A549 (cell line): ENCODE measurements at places on chromosomes 5 and 9. TPM values are rescaled to one million over a fixed set of nuclear protein-coding genes. Genes with fewer than 3 reads are reported as not detected.

- peak; percentile 23 for DNase-seq
These were observed 1.1 kb downstream of the MAST4 start for GRCh38 chr5:66597183-66597757.

- no peak for DNase-seq
These were observed 471.8 kb downstream of the BNC2 start for GRCh38 chr9:16398691-16399090.

GRCh38 chr9:134175291-134175807 is 11.0 kb upstream of the RNU6ATAC start:
- peak; percentile 39 for DNase-seq

DNA sequence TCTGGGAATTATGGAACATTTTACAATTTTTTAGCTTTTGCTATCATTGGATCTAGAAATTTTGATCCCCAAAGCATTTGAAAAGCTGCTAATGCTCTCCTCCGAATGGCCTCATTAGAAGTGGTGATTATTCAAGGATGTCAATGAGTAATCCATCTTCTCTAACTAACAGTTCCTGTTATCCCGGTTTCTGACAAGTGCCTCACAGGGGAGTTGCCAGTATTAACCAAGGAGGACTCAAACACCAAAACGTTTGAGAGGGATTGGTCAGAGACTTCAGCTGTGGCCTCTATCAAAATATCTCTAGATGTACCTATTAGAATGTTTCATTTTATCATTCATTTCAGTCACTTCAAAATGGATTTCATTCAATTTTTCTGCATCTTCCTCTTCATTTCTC is 208.3 kb upstream of the ITGA1 start:
- DNase-seq, result no peak

DNA sequence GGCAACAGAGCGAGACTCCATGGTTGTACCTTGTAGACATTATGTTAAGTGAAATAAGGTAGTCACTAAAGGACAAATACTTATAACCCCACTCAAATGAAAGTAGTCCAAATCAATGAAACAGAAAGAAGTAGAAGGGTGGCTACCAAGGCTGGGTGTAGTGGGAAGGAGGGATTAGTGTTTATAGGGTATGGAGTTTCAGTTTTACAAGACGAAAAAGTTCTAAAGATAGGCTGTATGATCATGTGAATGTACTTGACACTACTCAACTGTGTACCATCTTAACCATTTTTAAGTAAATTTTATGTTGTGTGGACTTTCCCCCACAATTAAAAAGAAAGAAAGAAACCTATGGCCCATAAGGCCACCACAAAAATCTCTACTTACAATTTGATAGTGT is 32.2 kb downstream of the ALDH7A1 start:
- no peak for DNase-seq

DNA sequence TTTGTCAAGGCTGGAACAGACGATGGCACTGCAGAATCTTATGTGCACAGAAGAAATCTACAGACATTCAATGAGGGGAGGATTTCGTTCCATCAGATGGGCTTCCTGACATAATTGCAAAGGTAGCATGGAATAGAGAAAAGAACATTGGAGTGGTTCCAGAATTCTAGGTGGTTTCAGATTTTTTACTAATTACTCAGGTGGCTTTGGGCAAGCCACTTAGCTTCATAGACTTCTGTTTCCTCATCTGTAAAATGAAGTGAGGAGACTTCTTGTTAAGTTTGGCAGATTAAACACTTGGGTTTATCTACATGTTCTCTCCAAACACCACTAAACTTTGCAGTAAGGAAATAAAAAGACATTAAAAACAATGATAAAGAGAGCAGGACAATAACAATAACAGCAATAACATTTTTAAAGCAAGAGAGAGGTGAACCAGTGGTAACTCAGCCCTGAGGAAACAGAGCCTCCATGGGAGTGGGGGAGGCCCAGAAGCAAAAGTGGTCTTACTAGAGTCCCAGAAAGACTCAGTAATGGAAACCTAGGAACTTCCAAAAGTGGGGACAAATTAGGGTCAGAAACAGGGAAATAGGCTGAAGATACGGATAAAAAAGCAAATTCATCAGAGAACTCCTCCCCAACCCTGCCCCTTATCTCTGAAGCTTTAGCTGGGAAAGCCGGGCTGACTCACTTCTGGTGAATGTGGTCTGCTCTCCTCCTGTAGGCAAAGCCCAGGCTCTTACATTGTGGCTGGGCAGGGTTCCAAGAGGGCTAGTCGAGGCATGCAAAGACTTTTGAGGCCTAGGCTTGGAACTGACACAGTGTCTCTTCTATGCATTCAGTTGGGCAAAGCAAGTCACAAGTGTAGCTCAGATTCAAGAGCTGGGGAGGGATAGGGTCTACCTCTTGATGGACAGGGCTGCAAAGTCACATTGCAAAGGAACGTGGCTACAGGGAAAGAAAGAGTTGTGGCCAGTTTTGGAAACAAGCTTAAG is 11.8 kb upstream of the ACTBL2 start:
- peak; percentile 71 for DNase-seq

DNA sequence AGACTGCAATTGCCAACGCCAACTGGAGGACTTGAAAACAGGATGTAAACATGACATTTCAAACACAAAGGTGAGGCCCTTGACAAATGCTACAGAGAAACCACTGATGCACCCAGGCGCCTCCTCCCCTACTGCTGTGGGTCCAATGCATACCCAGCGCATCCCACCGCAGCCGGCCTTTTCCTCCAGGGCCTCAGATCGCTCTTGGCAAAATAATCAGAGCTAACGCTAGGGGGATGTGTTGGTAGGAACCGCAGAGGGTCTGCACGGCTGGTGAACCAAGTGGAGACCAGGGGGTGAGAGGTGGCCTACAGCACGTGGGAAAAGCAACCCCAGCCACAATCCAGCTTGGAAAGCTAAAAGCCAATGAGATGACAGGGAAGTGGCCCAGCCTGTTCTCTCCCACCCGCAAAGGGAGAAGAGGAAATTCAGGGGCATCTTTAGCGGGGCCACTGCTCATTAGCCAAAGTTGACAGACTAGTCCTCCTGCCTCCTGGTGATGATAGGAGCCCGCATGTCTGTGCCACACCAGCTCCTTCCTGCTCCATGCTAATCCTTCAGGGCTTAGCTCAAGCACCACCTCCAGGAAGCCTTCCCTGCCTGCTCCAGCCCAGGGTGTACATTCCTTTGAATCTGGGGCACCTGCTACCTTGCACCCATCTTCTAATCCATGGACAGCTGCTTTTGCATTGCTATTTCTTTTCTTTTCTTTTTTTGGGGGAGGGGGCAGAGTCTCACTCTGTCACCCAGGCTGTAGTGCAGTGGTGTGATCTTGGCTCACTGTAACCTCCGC is 5.9 kb downstream of the FAM163B start:
- no peak for DNase-seq

- no peak for DNase-seq
These were observed 123.3 kb downstream of the PHF2 start for GRCh38 chr9:93699650-93700049.

- DNase-seq, result no peak
These were observed 16.1 kb upstream of the TMED7 start for GRCh38 chr5:115641948-115642347.

- peak; percentile 85 for DNase-seq
These were observed 34.8 kb upstream of the TRIO start for GRCh38 chr5:14108170-14108996.

DNA sequence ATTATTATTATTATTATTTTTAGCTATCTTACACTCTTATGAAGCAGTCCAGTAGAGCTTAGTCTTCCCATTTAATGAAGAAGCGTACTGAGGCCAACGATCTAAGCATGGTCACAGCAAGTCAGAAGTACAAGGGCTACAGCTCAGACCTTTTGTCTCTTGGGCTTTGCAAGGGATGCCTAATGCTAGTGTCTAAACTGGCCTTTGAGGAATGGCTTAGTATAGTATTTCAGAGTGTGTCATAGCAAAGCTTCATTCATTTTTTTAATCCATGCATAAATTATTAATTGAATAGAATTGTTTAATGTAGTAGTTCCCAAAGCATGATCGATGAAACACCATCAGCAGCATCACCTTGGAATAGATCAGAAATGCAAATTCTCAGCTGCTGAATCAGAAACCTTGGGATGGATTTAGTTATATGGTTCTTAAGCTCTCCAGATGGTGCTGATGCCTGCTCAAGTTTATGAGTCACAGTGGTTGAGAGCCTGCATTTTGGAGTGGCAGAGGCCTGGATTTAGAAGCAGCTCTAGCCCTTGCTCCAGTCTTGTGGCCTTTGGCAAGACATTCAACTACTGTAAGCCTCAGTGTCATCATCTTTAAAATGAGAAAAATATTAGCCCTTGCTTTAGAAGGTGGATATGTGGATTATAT is 6.1 kb downstream of the IL12B start:
- DNase-seq, result no peak

DNA sequence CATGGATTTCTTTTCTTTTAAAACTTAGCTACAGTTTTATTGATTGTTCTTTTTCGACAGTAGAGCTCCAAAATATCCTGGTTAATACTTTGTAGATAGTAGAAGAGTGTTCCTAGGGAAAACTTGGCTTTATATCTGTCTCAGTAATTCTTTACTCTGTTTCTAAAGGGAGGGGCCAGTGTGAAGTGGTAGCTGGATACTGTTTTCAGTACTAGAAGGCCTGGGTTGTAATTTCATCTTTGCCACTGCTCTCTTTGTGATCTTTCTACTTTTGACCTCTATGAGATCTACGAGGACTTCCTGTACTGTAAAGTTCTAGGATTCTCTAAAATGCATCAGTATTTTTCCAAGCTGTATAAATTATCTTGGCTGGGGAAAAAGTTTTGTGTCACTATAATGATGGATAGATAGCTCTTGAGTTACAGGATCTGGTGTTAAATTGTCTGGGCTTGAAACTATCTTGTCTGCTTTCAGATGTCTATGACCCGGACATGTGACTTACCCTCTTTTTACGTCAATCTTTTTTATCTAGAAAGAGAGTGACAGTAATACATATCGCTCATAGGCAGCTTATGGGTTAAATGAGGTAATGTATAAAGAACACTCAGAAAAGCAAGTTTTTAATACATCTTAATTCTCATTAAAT is 53.6 kb downstream of the PRR16 start:
- DNase-seq, result no peak

GRCh38 chr9:82022121-82022520 is 33.5 kb downstream of the SPATA31D1 start:
- no peak for DNase-seq

GRCh38 chr9:127201731-127202130 is 62.8 kb upstream of the GARNL3 start:
- no peak for DNase-seq

DNA sequence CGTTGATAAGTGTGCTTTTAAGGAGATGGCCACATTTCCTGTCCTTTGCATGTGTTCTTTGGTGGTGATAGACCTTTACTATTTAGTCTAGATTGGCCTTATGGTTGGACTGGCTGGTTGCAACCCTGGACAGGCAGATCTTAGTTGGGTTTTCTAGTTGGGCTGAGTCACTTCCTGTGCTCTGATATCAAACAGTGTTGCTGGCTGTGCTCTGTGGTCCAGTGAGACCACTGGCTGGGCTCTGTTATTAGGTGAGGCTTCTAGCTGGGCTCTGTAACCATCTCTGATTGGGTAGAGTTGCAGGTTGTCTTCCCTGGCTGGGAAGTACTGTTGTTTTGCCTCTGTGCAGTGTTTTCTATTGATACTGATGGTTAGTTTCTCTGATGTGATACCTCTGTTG is 432.5 kb downstream of the LRRC70 start:
- no peak for DNase-seq

DNA sequence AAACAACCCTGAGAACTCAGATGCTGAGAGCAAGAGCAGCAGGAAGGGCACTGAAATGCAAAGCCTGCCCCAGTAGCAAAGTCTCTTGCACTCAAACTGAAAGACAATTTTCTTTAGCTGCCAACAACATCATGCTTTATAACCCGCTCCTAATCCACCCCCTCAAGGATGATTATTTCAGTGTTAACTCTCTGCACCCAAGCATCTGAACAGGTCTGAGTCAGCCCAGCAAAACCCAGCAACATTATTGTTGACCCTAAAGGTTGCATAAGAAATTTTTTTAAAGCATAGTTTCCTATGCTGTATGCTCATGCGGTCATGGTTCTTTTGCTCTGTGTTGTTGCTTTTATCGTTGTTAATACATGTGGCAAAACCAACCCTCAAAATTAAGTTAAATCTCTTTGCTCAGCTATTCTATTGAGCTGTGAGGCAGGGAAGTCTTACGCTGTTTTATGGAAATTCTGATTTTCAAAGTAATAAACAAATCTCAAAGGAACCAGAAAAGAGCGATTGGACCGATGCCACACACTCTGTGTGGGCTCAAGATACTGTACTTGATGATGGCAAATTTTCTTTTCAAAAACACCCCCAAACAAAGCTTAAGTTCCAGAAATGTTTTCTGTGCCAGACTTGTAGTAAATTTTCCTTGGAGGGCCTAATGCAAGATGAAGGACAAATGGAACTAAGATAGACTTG is 440.6 kb upstream of the MPDZ start:
- no peak for DNase-seq

GRCh38 chr5:22844155-22844554 is 9.0 kb downstream of the CDH12 start:
- DNase-seq, result no peak

- DNase-seq, result no peak
These were observed 78.9 kb downstream of the FAM170A start for GRCh38 chr5:119708076-119708790.

GRCh38 chr9:90287567-90288274 is 354.9 kb downstream of the DIRAS2 start:
- DNase-seq, result no peak

GRCh38 chr5:165579911-165580310 is 2074.5 kb downstream of the MAT2B start:
- DNase-seq, result no peak

SLCO4C1 gene
- 0.04 to 0.06 TPM in 2 of 3 replicates, not detected in the other for polyA plus RNA-seq

ZNF474 gene
- polyA plus RNA-seq, result 0.15 to 0.32 TPM (median 0.26 TPM) in 3 replicates

LCN9 gene
- polyA plus RNA-seq, result not detected in 3 replicates

UBE2QL1 gene
- polyA plus RNA-seq, result 0.04 to 0.07 TPM in 2 of 3 replicates, not detected in the other

SLC46A2 gene
- polyA plus RNA-seq, result not detected in 3 replicates

AFAP1L1 gene
- polyA plus RNA-seq, result 3.3 to 3.5 TPM (median 3.4 TPM) in 3 replicates

ZNF454 gene
- not detected in 3 replicates for polyA plus RNA-seq

MARCOL gene
- 0.06 to 0.14 TPM (median 0.11 TPM) in 3 replicates for polyA plus RNA-seq

DMRT3 gene
- not detected in 3 replicates for polyA plus RNA-seq

EQTN gene
- 0.11 TPM in 1 of 3 replicates, not detected in the others for polyA plus RNA-seq

RORB gene
- not detected in 3 replicates for polyA plus RNA-seq

RANBP3L gene
- not detected in 3 replicates for polyA plus RNA-seq
